CD4-positive, alpha-beta T cell treated with Interleukin-17A for 1 hour (primary cell): ENCODE measurements at places on chromosomes 2 and 18.

DNA sequence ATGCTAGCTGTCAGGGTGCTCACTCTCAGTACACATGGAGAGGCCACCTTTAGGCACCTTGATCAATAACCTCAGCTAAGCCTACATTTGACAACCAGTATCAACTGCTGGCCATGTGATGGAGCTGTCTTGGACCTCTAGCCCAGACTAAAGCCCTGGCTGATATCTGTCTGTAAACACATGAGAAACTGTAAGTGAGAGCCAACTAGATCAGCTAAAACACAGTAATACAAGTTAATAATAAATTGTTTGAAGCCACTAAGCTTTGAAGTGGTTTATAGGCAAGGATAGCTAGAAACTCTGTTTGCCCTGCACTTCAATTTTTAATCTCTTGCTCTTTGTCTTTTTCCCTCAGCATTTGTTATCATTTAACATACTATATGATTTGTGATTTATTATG lies 407.1 kb downstream of the SPAG16 start:
- no peak for DNase-seq

- DNase-seq = no peak
Measured at GRCh38 chr2:237758185-237758584, 40.4 kb upstream of the RBM44 start.

- DNase-seq = no peak
Measured at GRCh38 chr18:78293540-78293939, 686.1 kb upstream of the SALL3 start.

DNA sequence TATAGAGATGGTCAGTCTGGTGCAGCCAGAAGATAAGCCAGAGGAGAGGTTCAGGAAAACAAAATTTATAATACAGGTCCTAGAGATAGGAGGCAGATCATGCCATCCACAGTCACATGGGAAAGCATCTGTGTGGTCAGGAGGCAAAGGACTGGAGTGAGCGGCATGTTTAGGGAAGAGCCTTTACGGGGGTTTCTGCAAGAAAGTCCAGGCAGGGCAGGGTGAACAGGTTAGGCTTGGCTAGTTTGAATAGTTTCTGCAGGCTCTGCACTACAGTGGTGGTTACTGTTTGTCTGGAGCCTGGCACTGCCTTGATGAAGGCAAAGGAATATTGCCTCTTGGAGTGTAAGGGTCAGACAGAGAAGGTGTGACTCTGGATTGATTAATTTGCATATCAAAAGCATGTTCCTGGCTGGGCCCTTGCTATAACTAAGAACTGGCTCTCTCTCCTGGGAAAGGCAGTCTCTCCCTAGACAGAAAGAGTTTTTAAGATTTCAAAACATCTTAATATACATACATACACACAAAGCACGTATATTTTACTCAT lies 1034.7 kb upstream of the CHAC2 start:
- no peak for DNase-seq

- DNase-seq = peak; percentile 71
Measured at GRCh38 chr2:60992985-60993392, 24.5 kb upstream of the PEX13 start.

GRCh38 chr2:27497288-27497627 lies 619 bp downstream of the GCKR start:
- no peak for DNase-seq

- DNase-seq = peak; percentile 89
Measured at GRCh38 chr2:27582695-27583389, at the start of gene ZNF512. Gene ZNF512, plus strand, starts transcription at chr2:27583042. Its CDS starts 71 bp downstream, at chr2:27583113.

DNA sequence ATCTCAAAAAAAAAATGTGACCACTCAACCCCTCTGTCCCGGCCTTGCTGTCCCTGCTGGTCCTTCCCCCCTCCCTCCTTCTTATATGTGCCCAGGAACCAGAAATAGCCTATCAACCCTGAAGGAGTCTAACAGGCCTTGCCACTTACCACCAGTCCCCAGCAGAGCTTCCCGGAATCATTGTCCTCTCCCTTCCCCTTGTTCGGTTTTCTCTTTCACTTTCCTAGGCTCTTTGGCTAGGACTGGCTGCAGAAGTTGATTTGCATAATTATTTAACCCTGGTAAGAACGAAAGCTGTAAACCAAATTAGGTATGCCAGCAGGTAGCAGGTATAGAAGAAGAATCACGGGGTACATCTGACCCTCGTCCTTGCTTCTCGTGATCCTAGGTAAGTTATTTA lies 72.6 kb upstream of the ZNF532 start:
- no peak for DNase-seq

DNA sequence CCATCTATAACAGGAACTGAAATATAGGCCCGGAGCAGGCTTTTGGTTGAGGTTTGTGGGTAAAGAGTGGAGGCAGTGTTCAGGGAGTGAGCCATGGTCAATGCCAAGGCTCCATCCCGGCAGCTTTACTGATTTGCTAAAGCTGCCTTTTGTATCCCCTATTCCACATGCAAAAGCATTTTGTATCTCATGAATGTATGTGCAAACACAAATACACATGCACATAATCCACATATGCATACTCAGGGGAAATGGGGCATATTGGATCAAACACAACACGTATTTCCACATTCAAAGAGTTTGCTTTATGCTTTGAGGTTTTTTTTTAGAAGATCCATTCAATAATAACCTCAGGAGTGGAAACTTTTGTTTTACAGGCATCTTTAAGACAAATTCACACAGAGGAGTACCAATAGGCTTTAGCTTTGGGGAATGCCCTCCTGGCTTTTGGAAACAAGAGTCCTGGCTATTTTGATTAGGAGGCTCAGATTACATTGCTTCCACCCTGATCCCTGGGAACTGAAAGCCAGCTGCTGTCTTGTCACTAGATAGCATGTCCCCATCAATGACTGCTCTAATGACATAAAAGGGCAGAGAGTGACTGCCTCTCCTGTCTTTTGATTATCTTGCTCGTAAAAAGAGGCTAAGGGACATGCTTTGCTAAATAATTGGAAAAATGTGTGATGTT lies 263.2 kb downstream of the EN1 start:
- no peak for DNase-seq

GRCh38 chr2:183029219-183029618 lies 9.0 kb downstream of the NCKAP1 start:
- no peak for DNase-seq

DNA sequence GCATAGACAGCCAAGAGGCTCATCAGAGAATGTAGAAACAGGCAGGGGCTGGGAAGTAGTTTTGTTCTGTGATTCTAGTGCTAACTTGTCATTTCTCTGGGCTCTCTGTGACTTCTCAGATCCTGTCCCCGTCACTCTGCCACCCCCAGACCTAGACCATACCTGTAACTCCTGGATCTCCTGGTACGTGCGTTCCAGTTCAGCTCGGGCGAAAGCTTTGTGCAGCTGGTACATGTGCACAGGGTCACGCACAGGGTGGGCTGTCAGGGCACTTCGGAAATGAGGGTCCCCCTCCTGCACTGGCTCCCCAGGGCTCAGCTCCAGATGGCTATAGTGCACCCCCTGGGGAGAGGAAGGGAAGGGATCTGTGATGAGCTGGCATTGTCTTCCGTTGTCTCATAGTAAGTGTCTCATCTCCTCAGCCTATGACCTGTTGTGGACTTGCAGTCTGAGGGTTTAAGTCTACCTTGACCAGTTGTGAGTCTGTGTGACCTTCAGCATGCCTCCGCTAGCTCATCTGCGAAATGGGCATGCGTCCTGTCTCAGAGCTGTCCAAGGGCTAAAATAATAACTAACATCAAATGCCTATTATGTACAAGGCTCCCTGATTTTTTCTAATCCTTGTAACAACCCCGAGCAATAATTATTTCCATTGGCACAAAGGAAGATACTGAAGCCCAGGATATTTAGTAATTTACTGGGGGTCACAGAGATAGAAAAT lies 2.7 kb downstream of the CHPF start:
- no peak for DNase-seq

- no peak for DNase-seq
Measured at GRCh38 chr2:228039752-228040534, 141.5 kb downstream of the SPHKAP start.

- DNase-seq = no peak
Measured at GRCh38 chr2:14616950-14617349, 15.6 kb upstream of the LRATD1 start.

- no peak for DNase-seq
Measured at GRCh38 chr2:133044556-133044955, 374.6 kb upstream of the LYPD1 start.

DNA sequence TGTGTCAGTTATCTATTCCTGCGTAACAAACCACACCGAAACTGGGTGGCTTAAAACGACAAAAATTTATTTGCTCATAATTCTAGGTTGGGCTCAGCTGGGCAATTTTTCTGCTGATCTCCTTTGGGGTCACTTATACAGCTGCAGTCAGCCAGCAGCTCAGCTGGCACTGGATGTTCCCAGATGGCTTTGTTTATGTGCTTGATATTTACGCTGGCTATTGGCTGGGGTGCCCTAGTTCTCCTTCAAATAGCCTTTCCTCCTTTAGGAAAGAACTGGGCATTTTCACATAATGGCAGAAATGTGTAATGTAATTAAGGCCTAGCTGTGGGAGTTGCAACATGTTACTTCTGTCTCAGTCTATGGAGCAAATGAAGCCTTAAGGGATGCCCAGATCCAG lies 142.2 kb downstream of the B3GNT2 start:
- DNase-seq = no peak

DNA sequence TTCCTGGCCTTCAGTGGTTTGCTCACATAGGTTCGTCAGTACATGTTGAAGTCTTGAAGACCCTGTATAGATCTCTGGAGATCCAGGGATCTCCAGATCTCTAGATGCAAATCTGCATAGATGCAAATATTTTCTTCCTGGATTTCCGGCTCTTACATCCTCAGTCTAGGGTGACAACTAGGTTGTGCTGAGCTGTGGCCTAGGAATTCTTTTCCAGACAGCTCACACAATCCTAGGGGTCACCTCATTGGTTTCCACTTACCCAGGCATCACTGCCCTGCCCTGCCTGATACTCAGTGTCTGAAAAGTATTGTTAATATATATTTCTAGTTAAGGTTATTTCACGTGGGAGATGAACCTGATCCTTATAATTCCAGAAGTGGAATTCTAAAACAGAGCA lies 105.1 kb upstream of the TTC27 start:
- DNase-seq = no peak

DNA sequence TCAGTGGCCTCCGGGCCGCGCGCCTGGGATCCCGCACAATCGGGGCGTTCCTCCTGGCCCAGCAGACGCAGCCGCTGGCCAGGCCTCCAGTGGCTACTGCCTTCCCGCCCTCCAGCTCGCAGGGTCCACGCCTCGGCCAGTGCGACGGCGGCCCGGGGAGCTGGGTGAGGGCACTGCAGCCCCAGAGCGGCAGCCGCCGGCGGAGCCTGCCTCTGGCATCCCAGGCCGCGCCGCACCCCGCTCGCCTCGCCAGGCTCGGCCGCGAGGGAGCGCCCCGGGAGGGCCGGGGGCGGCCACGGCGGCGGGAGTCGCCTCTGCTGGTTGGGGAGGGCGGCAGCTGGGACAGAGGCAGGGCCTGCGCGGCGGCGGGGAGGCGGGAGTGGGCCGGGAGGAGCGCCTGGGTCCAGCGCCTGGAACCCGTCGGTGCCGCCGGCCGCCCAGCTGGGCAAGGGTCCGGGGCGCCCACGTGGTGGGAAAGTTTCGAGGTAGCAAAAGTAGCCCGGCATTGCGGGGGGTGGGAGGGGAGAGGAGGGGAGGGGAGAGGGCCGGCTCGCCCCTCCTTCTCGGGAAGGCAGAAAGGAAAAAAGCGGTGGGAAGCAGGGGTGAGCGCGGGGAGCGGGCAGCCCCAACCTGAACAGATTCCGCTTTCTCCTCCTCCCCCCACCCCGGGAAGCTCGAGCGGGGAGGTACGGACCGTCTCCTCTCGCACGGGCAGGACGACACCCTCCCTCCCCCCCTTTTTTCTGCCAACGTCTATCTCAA lies 1.5 kb upstream of the INHBB start:
- no peak for DNase-seq

DNA sequence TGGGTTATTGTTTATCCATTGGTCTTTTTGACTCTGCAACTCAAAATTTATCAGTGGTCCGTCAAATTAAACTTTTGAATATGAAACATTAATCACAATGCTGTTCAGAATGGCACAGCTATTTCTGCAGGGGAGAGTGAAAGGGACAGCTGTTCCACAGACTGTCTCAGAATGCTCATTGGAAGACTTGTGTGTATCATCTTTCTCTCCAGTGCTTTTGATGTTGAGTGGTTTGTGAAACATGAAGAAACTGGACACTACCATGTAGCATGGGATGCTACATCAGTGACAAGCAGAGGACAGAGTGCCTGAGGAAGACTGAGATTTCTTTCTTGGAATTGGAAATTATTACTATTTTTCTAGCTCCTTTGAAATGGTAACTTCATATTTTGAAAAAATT lies 115.7 kb downstream of the PLCL1 start:
- no peak for DNase-seq
